Left renal cortex interstitium (tissue), 4 donors: ENCODE measurements at places on chromosomes 16 and 17. TPM values are rescaled to one million over a fixed set of nuclear protein-coding genes. Genes with fewer than 3 reads are reported as not detected.

- no peak for DNase-seq
These were observed at the start of gene NUPR1 for GRCh38 chr16:28538733-28539596. NUPR1 (minus strand) TSS chr16:28538974; CDS start chr16:28538907, 67 bp downstream.

DNA sequence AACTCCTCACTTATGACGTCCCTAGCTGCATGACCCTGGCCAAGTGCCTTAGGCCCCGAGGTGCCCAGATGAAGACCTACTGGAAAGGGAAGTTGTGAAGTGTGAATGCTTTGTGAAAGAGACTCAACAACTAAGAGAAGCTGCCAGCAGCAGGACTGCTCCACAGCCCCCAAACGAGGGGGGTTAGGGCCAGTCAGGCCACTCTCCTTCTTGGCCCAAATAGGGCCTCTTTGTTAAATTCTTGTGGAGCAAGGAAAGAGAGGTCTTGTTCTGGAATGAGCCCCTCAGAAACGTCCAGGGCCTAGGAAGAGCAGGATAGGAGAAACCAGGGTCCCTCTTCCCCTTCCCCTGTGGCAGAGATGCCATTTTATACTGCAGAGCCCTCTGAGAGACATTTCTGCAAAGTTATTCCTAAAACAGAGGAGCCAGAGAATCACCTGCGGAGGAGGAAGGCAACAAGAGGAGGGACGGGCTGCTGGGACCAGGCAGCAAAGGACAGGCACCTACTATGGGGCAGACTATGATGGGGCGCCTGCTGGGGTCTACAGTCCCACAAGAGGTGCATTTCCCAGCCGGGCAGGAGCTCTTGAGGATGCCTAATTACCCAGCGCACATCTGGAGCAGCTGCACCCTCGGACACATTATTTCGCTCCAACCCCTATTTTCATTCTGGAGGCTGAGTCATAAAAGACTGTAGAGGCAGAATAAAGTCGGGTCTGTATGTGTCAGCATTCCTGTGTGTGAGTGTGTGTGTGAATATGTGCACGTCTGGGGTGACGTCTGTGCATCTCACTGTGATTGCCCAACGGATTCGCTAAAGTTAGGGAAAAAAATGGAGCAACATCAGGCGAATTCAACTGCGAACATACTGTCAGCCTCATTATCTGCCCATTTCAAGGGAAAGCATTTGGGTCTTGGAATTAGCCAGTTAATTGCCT, 11.4 kb upstream of the HOXB9 start:
- DNase-seq, result no peak

DNA sequence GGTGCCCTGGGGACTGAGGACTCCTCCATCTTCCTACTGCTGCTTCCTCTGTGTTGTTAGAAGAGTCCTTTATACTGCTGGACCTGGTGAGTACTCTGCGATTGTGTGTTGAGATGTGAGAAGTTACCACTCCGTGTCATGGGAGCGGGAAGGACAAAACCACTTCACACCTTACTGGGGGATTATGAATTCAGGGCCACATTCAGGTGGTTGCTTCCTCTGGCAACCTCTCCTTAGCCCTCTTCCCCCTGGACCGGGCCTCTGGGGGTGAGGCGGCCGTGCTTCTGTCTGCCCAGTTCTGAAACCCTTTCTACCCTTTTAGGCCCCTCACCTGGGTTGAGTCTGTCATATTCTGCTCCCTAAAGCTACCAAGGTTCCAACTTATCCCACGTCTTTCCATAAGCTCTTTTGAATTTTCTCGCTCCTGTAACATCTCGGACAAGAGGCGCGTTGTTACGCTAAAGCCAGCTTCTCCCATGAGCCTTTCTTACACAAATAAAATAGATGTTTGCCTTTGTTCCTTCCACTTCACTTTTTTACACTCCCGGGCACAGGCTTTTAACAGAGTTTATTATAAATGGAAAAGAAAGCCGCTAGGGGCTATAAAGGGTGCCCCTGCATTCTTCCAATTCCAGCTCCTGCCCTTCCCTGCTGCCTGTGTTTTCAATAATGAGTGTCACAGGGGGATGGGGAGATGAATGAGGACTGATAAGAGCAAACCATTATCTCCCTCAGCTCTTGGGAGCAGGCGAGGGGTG, 20.7 kb upstream of the CDH13 start:
- no peak for DNase-seq

DNA sequence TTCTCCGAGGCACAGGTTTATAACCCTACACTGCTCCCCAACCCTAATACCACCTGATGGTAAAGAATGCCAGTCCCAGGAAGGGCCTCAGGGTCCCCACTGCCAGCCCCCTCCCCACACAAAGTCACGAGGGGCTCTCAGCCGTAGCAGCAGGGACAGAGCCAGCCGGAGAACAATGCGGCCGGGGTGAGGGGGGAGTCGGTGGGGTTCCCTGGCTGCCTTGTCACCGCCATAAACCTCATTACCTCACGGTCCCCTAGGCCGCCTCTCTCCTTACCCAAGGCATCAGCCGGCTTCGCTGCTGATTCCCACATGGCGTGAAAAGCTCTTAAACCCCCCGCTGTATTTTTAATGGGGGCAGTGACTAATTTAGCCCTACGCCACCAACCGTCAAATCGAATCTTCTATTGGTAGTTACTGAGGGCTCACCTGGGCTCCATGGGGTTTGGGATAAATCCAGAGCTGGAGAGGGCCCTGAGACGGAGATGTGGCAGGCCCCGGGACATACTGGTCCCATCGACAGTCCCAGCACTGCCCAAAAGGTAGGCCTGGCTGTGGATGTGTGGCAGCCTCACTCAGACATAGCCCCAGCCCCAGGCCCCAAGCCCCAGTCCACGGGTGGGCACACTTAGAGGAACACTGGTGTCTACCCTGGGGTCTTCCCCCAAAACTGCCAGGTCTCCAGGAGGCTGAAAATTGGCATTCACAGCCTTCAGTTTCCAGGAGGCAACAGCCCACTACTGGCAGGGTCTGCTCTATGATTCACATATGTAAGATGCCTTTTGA, 115.3 kb downstream of the C16orf78 start:
- DNase-seq, result no peak

GRCh38 chr16:50856991-50857390, 115.1 kb downstream of the CYLD start:
- DNase-seq, result no peak

- no peak for DNase-seq
These were observed 42.8 kb upstream of the ZC3H18 start for GRCh38 chr16:88527186-88527936.

GRCh38 chr17:34542700-34543336, 36.6 kb upstream of the TMEM132E start:
- DNase-seq, result no peak

- DNase-seq, result no peak
These were observed 1.4 kb upstream of the RHBDF2 start for GRCh38 chr17:76502341-76503211.

DNA sequence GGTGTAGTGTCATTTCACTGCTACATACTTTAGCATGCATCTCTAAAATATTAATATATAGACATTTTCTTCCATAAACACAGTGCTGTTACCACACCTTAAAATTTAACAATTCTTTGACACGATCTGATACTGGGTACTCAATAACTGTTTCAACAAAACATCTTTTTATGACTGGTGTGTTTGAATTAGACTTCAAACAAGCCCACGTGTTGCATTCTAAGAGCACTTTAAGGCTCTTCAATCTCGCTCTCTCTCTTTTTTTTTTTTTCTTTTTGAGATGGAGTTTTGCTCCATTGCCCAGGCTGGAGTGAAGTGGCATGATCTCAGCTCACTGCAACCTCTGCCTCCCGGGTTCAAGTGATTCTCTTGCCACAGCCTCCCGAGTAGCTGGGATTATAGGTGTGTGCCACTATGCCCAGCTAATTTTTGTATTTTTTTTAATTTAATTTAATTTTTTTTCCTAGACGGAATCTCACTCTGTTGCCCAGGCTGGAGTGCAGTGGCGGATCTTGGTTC, 15.8 kb upstream of the SLC46A1 start:
- DNase-seq, result no peak

GRCh38 chr16:51523400-51523799, 372.3 kb upstream of the SALL1 start:
- no peak for DNase-seq

- peak; percentile 21 for DNase-seq
These were observed 22.5 kb upstream of the CMTR2 start for GRCh38 chr16:71311553-71312158.

DNA sequence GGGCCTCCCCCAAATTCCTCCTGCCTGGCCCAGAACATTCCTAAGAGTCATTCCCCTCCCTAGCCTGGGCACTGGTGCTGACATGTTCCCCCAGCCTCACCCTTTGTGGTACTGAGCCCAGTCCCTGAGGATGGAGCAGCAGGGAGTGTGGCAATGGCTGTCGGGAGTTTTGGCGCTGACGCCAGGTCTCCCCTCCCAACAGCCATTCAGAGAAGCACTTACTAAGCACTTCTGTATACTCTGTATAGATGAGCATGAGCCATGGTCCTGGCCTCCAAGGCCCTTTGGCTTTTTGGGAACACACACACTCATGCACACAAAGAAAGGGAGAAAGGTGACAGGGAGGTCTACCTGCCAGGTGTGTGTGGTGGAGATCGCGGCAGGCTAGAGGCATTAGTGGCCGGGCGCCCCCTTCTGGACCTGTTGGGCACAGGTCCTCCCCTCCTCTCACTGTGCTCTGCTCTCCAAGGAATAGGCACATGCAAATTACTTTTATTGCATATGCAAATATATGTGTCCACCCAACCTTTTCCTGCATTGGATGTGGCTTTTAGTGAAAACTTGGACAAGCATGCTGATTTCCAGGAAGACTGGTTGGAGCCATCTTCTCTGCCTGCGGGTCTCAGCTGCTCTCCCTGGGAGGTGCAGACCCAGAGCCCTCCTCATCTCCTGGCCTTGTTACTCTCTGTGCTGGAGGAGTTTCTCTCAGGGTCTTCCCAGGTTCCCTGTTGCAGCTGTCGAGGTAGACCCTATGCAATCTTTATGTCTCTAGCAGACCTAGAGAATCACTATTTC, 17.4 kb upstream of the C17orf107 start:
- no peak for DNase-seq

- no peak for DNase-seq
These were observed 430 bp downstream of the TSEN54 start for GRCh38 chr17:75516619-75517296.

DNA sequence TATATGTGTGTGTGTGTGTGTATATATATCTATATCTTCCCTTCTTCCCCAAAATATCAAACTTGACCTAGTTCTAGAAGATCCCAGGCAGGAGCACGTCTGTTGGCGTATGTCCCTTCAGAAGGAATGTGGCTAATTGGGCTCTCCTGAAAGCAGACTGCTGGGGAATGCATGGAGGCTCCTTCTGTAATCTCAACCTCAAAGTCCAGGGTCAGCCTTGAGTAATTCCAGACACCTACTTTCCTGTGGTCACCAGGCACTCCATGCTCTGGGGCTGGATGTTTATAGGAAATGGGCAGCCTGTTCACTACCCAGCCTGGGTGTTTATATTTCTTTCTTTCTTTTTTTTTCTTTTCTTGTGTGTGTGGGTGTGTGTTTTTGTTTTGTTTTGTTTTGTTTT, 13.4 kb downstream of the BCO1 start:
- DNase-seq, result no peak

DNA sequence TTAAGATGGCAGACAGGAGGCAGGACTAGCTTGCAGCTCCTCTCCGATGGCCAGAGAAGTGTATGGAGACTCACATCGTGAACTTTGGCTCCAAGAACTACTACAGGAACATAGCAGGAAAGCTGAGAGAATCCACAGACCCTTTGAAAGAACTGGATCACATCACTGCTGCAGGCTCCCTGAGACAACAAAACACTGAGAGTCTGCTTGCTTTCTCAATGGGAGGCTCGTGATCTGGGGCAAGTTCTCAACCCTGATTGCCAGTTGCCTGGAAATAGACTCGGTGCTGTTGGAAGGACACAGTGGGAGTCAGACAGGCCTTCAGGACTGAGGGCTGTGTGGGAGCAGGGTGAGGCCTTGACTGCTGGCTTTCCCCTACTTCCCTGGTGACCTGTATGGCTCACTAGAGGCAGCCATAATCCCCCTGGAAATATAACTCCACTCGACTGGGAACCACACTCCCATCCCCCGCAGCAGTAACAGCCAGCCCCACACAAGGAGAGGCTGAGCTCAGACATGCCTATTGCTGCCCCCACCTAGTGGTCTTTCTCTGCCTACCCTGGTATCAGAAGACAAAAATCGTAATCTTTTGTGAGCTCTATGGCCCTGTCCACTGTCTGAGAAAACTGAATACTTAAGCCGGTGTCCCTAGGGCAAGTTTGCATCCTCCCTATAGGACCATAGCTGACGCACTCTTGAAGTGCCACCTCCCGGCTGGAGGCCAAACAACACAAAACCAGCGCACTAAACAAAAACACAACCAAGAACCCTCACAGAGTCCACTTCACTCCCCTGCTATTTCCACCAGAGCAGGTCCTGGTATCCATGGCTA, 238.4 kb downstream of the CEP112 start:
- no peak for DNase-seq

DNA sequence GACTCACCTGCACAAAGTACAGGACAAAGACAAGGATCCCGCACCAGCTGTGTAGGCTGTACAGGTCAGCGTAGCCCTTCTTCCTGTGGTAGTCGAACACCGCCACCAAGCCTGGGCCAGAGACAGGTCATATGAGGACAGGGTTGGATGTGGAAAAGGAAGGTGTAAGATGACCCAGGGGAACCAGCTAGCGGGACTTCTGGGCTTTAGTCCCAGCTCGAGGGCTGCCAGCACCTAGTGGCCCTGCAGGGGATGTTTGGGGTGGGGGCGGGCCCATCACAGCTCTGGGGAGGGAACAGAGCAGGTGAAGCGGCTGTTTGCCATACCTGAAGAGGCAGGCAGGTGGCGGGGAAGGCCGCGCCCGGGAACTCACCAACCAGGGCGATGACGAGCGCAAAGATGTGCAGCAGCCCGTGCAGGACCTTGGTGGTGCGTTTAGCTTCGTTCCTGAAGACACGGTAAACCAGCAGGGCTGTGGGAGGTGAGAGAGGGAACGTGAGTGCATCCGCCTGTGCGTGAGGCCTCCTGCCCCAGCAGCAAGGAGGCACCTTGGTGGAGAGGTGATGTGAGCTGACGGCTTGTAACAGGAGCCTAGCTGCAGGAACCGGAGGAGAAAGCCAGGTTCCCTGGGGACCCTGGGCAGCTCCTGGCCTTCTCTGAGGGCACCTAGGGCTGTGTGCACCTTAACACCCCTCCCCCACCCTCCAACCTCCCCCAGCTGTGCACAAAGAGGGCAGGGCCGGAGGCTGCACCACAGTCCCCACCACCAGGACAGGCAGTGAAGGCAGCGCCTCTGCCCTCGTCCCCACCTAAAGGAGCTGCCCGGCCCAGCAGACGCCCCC, 10.2 kb downstream of the CYB561 start:
- no peak for DNase-seq

GRCh38 chr16:85256190-85256739, 144.0 kb upstream of the CIBAR2 start:
- no peak for DNase-seq

- no peak for DNase-seq
These were observed 19.2 kb downstream of the POLR3E start for GRCh38 chr16:22316411-22316811.

The KRTAP4-16 gene
- polyA plus RNA-seq, result not detected

The IRX3 gene
- 37.4 TPM for polyA plus RNA-seq

The CCL4 gene
- polyA plus RNA-seq, result 0.24 TPM

The MEIOB gene
- polyA plus RNA-seq, result 2.7 TPM

The KRT9 gene
- polyA plus RNA-seq, result not detected

The CDH1 gene
- 108 TPM for polyA plus RNA-seq
